ENCODE measurements at places on chromosomes 16 and 17.

- no peak for DNase-seq
These were observed 324.0 kb downstream of the KCNJ2 start for GRCh38 chr17:70493277-70493874.

DNA sequence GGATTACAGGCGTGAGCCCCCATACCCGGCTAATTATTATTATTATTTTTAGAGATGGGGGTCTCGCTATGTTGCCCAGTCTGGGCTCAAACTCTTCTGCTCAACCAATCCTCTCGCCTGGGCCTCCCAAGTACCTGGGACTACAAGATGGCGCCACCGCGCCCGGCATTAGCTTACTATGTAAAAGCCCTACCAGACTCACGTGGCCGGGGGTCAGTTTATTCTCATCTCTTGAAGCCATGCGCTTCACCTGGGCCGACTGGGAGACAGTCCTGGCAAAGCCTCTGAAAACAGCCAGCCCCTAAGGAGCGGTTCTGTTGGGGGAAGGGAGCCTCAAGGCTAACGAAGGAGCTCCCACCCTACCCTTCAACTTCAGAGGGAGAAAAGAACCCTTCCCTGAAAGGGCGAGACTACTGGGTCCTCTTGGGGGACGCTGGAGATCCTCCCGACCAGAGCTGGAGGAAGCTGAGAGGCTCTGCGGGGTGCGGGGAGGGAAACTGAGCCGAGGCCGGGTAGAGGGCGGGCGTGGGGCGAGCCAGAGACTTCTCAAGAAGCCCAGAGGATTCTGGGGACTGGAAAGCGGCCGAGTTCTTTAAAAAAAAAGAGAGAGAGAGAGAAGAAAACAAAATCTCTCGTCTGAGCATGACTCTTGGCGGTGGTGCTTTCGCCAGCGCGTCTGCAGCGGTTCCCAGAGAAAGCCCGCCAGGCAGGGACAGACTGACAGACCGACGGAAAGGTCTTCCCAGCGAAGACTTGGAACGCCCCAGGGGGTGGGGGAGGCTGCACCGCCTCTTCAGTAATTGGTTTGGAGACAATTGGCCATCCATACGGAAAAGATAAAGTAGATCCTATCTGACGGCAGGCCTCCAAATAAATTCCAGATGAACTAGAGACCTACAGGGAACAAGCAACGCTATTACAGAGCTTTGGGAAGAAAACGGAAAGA lies 5.6 kb upstream of the TUBG2 start:
- DNase-seq: peak; percentile 62

- DNase-seq: no peak
These were observed 104.9 kb downstream of the AXIN2 start for GRCh38 chr17:65456368-65457151.

- no peak for DNase-seq
These were observed 1.4 kb upstream of the DYNLL2 start for GRCh38 chr17:58081646-58082340.

GRCh38 chr17:65143889-65144604 lies 6.9 kb downstream of the RGS9 start:
- DNase-seq: no peak
